ENCODE measurements at places on chromosomes 1 and 21. TPM values are rescaled to one million over a fixed set of nuclear protein-coding genes. Genes with fewer than 3 reads are reported as not detected.

The OR2T35 gene
- total RNA-seq, result not detected

The ACKR1 gene
- total RNA-seq, result 0.15 TPM

The EVA1C gene
- total RNA-seq, result 38.6 TPM

The FCAMR gene
- total RNA-seq, result not detected

The ATF3 gene
- total RNA-seq, result 10.7 TPM

The DBT gene
- total RNA-seq, result 9.0 TPM

The CELA3B gene
- not detected for total RNA-seq
